ENCODE measurements at places on chromosomes 5 and 9.
A peak's percentile ranks its signal among the peaks of the same experiment; 100 is the strongest.

DNA sequence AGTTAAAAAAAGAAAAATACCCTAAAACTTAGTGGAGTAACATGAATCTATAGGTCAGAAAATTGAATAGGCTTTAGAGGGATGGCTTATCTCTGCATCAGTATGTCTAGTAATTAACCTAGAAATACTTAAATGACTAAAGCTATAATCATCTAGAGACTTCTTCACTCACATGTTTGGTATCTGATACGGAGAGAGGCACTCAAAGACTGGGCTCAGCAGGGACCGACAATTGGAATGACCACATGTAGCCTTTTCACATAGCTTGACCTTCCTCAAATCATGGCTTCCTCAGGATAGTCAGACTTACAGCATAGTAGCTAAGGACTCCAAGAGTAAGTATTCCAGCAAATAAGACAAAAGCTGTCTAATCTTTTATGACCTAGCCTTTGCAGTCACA is 105.3 kb upstream of the RORB start:
- DNase-seq = no peak

DNA sequence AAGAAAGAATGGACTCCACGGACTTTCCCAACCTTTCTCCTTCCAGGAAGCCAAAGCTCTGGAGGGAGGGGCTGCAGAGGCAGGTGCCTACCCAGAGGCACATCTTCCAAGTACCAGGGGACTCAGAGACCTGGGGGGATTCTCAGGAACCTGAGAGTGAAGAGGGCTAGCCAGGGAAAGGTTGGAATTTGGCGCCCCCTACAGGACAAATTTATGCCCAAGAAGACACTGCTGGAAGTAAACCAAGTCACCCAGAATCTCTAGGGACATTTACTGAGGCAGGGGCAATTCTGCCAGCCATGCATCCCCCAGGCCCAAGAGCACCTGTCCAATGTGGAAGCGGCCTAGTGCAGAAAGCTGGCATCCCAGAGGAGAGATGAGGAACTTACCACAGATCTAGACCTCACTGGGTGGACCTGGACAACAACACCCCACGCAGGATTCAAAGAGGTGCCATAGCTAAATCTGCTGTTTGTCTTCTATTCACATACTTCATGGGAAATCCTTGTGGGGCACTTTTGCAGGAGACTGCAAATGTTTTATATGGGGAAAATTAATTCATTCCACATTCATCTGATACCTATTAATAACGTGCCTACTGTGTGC is 25.9 kb upstream of the IDNK start:
- DNase-seq = peak; percentile 70

- no peak for DNase-seq
These were observed 7.9 kb downstream of the DTWD2 start for GRCh38 chr5:118980438-118980837.

DNA sequence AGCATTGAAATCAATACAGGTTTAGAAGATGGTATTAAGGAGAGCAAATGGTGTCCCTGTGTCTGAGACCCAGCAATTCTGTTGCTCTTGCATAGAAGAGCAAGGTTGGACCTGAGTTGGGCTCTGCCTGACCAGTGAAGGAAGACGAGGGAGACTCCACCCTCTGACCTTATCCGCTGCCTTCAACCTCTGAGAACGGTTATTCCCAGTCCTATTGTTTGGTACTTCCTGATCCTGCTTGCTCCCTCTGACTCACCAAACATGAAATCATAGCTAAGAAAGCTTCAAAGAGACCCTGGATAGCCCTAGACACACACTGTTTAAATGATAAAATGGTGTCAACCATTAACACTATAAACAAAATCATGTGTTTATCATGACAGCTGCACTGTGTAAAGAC is 218.5 kb downstream of the PLK2 start:
- DNase-seq = no peak

- DNase-seq = no peak
These were observed 282.7 kb upstream of the POU5F2 start for GRCh38 chr5:94024101-94024500.

- DNase-seq = no peak
These were observed 17.3 kb downstream of the TLN1 start for GRCh38 chr9:35714579-35715252.

DNA sequence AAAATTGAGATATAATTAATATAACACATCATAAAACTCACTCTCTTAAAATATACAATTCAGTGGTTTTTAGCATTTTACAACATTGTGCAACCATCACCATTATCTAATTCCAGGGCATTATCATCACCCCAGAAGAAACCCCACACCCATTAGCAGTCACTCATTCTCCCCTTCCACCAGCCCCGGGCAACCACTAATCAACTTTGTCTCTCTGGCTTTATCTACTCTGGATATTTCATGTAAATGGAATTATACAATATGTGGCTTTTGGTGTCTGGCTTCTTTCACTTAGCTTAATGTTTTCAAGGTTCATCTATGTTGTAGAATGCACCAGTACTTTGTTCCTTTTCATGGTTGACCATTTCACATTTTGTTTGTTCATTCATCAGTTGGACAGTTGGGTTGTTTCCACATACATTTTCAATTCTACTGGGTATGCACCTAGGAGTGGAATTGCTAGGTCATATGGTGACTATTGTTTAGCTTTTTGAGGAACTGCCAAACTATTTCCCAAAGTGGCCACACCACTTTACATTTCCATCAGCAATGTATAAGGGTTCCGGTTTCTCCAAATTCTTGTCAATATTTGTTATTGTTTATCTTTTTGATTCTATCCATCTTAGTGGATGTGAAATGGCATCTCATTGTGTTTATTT is 62.4 kb downstream of the MARCHF3 start:
- no peak for DNase-seq

DNA sequence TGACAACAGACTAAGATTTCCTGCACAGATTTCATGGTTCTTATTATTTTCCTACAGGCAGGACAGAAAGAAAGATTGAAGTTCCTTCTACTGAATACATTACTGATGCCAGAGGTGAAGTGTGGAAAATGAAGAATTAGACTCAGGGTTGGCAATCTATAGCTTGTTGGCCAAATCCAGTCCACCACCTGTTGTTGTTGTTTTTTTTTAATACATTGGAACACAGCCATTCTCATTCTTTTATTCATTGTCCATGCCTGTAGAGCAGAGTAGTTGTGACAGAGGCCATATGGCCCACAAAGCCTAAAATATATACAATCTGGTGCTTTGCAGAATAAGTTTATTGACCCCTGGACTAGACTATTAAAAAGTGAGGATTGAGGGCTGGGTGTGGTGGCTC is 5.8 kb upstream of the PLPPR1 start:
- peak; percentile 1 for DNase-seq

- DNase-seq = no peak
These were observed 11.0 kb downstream of the PRDM12 start for GRCh38 chr9:130675396-130675795.

GRCh38 chr5:14842117-14842516 is 29.5 kb downstream of the ANKH start:
- DNase-seq = no peak

GRCh38 chr9:35357116-35357515 is 132.8 kb upstream of the RUSC2 start:
- no peak for DNase-seq

DNA sequence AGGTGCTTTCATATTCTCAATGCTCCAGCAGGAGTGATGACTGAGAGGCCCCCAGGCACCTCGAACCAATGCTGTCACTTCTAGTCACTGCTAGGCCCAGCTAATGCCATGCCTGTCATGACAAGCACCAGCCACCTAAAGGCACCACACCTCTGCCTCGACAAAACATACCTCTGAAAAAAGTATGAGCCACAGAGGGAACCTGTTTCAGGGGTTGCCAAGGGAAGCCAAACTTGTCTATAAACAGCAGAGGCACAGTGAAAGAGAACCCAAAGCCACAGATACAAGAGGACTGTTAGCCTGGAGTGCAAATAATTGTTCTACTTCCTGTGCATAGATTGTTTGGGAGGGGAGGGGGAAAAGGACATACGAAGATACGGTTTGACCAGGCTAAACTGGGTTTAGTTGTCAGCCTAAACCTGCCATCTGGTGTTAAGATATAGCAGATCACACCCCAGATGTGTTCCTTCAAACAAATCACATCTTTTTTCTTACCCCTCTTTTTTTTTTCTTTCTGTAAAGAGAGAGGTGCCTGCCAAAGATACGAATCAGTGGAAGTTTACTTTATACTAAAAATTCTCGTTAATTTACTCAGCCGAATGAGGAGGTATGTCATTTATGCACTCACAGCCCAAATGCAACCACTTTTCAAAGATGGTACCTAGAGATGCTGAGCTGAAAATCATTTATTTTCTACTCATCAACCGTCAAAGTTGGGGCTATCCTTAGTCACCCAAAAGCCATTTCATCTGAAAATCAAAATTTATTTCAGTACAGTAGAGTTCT is 45.7 kb downstream of the BNC2 start:
- DNase-seq = peak; percentile 19

GRCh38 chr9:112433499-112434392 is 52.9 kb upstream of the KIAA1958 start:
- no peak for DNase-seq

GRCh38 chr5:107736638-107737037 is 65.9 kb upstream of the EFNA5 start:
- no peak for DNase-seq

- DNase-seq = no peak
These were observed 653.6 kb downstream of the RAB3C start for GRCh38 chr5:59236448-59236847.

- no peak for DNase-seq
These were observed 115.2 kb upstream of the ST8SIA4 start for GRCh38 chr5:101018299-101018698.

GRCh38 chr5:170297589-170298462 is at the start of gene LCP2:
Gene LCP2 (minus strand): TSS chr5:170297777. CDS start chr5:170297611, 166 bp downstream.
- DNase-seq = no peak

DNA sequence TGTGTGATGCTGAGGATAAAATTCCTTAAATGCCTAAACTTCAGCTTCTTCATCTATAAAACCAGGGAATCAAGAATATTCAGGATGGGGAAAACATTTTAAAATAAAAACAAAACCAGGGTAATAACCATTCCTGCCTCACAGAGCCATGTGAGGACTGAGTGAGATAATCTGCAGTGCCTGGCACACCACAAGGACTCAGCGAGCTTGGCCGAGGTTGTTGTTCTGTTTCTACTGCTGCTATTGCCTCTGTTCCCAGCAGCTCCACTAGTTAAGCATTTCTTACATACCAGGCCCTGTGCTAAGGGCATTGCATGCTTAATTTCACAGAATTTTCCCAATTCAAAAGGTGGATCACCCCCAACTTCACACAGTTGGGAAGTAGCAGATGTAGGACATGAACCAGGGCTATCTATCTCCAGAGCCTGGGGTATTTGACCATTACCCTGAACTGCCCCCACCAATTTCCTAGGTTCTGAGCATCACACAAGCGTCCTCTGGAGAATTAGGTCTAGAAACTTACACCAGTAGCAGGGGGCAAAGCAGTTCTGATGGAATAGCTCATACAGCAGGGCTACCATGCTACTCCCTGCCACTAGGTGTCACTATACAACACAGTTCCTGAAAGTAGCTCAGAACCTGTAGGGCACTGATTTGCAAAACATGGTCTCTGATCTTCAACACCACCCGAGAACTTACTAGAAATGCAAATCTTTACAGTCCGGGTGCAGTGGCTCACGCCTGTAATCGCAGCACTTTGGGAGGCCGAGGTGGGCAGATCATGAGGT is 74.3 kb downstream of the LRSAM1 start:
- DNase-seq = peak; percentile 48

DNA sequence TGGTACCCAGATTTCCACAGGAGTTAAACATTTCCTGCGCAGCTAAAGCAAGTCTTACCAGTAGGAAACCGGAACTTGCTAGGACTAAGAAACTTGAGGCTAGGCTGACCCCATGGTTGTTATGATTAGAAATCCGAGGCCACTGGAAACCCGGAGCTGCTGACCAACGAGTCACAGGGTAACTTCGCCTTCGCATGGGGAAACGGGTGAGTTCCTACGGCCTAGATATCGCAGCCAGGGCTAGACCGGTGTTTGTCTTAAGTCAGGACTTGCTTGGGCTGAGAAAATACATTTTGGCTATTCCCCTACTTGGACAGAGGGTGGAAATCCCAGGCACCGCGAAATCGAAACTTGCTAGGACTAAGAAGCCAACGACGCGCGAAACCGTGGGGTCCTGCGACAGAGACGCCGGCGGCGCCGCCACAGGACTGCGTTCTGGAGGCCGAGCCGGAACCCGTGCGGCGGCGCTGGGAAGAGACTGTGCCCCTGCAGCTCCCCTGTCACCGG is 1.6 kb upstream of the ANXA2R start:
- peak; percentile 46 for DNase-seq

GRCh38 chr9:119020730-119021333 is 348.4 kb downstream of the BRINP1 start:
- DNase-seq = no peak

- no peak for DNase-seq
These were observed 232.8 kb upstream of the PTGER4 start for GRCh38 chr5:40446910-40447309.

DNA sequence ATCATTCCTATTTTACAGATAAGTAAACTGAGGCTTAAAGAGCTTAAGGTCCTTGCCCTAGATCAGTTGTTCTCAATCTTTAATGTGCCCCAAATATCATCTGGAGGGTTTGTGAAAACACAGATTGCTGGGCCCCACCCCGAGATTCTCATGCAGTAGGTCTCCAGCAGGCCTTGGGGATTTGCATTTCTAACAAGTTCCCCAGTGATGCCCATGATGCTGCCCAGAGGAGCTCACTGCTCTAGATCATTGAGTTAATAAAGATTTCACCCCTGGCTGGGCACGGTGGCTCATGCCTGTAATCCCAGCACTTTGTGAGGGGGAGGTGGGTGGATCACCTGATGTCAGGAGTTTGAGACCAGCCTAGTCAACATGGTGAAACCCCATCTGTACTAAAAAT is 42.8 kb upstream of the RAD23B start:
- DNase-seq = peak; percentile 7

DNA sequence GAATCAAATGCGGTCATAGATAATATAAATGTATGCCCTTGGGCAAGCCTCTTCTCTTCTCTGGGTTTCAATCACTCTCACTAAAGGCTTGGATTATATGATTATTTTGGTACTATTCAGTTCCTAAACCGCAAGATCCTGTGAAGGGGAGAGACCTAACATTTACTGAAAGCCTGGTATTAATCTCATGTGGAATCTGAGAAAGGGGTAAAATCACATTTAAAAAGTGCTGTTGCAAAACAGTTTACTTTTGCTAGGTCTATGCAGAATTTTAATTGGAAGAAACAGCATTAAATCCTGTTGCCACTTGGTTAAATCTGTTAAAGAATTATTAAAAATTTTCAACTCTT is 50.7 kb downstream of the SLC44A1 start:
- DNase-seq = no peak

- DNase-seq = no peak
These were observed 106.0 kb upstream of the RPS23 start for GRCh38 chr5:82384034-82384750.

- no peak for DNase-seq
These were observed 20.5 kb upstream of the JAK2 start for GRCh38 chr9:4964540-4964939.
